Erythroblast (primary cell): ENCODE measurements at places on chromosomes 1 and 21.

- no peak for DNase-seq
These were observed 23.2 kb downstream of the OR13G1 start for GRCh38 chr1:247656221-247656875.

- DNase-seq: no peak
These were observed 1568.3 kb downstream of the AMY1C start for GRCh38 chr1:105317976-105318375.

GRCh38 chr1:101139821-101140718, 96.7 kb upstream of the S1PR1 start:
- DNase-seq: no peak

GRCh38 chr21:26982767-26983166, 15.9 kb upstream of the ADAMTS5 start:
- DNase-seq: no peak

GRCh38 chr1:60765204-60765603, 317.2 kb upstream of the NFIA start:
- DNase-seq: peak; percentile 38

DNA sequence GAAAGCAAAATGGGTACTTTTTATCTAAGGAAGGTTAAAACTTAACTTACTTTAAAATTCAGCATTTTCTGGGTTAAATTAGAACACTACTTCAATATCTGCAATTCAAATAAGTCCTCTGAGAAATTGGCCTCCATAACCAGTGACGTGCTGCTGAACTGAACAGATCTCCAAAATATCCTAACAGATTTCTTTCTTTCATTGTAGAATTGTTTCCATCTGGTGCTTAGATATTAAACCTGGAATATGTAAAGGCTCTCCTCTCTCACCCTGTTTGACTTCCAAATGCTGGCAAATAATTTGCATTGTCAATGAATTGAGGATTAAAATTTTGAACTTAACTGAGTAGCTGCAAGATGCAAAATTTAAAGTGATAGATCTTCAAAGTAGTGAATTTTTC, 316.9 kb upstream of the CXADR start:
- DNase-seq: no peak

DNA sequence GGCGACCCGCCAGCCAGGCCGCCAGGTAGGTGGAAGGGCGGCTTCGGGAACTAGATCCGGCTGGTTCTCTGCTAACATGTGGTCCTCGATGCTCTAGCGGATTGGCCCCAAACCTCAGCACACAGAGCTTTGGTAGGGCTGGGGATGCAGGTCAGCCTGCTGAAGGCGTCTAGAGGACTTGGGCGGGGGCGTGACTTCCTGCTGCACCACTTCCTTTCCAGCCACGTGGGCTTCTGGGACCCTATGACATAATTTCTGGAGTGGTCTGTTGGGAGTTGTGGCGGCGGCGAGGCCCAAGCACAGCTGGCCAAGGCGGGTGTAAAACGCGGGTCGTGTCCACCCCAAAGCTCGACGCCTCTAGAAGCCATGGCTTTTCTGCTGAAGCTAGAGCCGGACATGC, 124.5 kb downstream of the ATF6 start:
- no peak for DNase-seq

GRCh38 chr1:9481048-9481447, 58.2 kb upstream of the SLC25A33 start:
- no peak for DNase-seq

GRCh38 chr21:45103971-45104520, 29.7 kb downstream of the ADARB1 start:
- DNase-seq: no peak

GRCh38 chr1:6157132-6157527, 23.0 kb downstream of the CHD5 start:
- no peak for DNase-seq

- peak; percentile 44 for DNase-seq
These were observed 2.0 kb upstream of the ATF3 start for GRCh38 chr1:212606395-212607205.

DNA sequence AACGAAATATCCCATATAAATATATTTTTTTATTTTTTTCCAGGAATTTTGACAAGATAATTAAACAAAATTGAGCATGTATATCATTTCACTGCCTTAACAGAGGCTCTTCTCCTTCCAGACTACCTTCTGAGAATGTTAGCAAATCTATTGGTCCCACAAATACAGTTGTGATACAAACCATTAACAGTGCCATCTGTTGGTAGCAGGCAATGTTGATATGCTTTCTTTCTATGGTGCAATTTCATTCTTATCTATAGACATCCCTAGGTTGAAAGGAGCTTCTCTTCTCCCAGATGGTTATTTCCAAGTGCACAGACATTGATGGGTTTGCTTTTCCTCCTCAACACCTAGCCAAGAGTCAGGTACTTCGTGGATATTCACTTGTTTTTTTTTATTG, 303.6 kb downstream of the USH2A start:
- peak; percentile 23 for DNase-seq

- peak; percentile 65 for DNase-seq
These were observed 10.2 kb downstream of the EEIG2 start for GRCh38 chr1:108570128-108570527.

- DNase-seq: peak; percentile 83
These were observed 15.4 kb upstream of the FRRS1 start for GRCh38 chr1:99781798-99782197.

GRCh38 chr1:40312238-40313205, 4.6 kb downstream of the COL9A2 start:
- peak; percentile 57 for DNase-seq

- DNase-seq: no peak
These were observed 3.7 kb downstream of the LY9 start for GRCh38 chr1:160799641-160800040.

- no peak for DNase-seq
These were observed 169.9 kb upstream of the CSF3R start for GRCh38 chr1:36652586-36652985.

DNA sequence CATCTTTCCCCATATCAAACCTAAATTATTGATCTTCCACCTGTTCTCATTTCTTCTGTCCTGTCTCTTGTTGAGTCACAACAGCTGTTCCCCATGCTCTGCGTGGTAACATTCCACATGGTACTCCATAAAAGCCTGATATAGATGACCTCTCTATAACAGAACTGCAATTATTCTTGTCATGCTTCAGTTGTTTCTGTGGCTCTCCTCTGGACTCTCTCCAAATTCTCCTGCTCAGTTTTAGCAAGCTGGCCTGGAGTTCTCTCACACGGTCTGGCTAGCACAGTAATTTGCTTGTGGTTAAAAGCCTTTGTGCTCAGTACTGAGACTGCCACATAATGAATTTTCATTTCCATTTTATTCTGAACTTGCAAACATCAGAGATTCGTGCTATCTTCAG, 10.6 kb upstream of the LRRC39 start:
- DNase-seq: no peak

DNA sequence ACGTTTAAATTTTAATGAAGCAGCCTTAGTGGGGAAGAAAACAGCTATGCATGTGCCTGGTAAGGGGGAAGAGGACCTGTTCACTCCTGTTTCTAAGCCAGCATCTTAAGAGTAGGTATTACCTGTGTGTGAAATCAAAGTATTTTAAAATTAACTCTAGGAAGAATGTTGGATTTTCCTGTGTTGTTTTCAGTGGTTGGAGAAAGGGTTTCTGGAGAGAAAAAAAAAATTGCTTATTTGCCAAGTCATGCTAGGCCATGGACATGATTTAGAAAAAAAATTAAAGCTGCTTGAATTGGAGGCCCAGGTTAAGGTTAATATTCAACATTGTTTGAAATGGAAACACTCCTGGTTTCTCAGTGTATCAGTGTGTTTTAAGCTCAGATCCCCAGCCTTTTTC, 42.9 kb upstream of the DNAJC6 start:
- DNase-seq: peak; percentile 70

DNA sequence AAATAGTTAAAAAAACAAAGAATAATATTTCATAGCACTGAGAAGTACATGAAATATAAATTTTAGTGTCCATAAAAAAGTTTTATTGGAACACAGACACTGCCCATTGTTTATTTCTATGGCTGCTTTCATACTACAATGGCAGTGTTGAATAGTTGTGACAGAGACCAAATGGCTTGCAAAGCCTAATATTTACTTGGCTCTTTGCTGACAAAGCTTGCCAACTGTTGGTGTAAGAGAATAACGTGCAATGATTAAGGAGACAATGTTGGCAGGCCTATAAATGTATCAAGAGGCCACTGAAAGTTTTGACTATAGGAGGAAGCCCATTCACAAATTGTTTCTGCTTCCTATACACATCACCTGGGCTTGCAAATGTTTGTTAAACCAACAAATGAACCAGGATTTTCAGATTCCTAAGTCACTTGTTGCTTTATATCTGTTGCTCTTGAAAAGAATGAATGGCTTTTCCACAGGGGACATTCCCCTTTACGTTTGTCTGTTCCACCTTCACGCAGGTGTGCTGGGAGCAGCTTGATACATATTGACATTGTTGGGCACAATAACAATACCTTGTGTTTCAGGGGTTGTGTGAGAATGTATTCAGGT, 5.5 kb upstream of the ST6GALNAC3 start:
- no peak for DNase-seq

DNA sequence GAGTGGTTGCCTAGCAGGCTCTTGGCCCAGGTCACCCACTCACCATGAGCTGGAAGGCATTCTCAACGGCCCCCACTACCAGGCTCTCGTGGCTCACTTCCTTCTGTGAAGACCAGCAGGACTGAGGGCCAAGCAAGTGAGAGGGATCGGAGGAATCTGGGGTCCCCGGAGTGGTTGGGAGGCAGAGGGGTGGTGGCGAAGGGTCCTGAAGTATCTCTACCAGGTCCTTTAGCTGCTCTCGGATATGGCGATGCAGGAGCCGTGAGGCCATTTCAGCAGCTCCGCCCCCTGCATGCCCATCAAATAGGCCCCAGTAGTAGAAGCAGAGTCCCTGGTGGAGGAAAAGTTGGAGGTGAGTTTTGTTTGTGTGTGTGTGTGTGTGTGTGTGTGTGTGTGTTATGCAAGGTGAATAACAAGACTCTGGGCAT, 2.4 kb downstream of the PPM1J start:
- no peak for DNase-seq

- no peak for DNase-seq
These were observed 3.2 kb upstream of the KIAA1614 start for GRCh38 chr1:180909462-180909976.
